Pericardium fibroblast (primary cell): ENCODE measurements at places on chromosomes 11 and 22. TPM values are rescaled to one million over a fixed set of nuclear protein-coding genes. Genes with fewer than 3 reads are reported as not detected.

The CLTCL1 gene
- total RNA-seq: 5.6 and 11.8 TPM in 2 replicates

The RAG1 gene
- total RNA-seq: 0.12 and 0.43 TPM in 2 replicates

The ZBTB16 gene
- 40.0 and 49.4 TPM in 2 replicates for total RNA-seq

The CCND1 gene
- total RNA-seq: 57.2 and 64.0 TPM in 2 replicates

The RTN4RL2 gene
- total RNA-seq: 2.1 and 10.6 TPM in 2 replicates

The CRYBB2 gene
- total RNA-seq: not detected in 2 replicates

The GPR83 gene
- total RNA-seq: not detected in 2 replicates

The OR10A2 gene
- total RNA-seq: not detected in 2 replicates

The EED gene
- total RNA-seq: 10.0 and 11.2 TPM in 2 replicates

The SPINDOC gene
- total RNA-seq: 17.3 and 29.2 TPM in 2 replicates

The CDKN1C gene
- total RNA-seq: 123 and 309 TPM in 2 replicates

The KRTAP5-2 gene
- not detected in 2 replicates for total RNA-seq

The DMC1 gene
- 0.23 and 1.7 TPM in 2 replicates for total RNA-seq

The CD3E gene
- not detected in 2 replicates for total RNA-seq

The MFNG gene
- not detected in 2 replicates for total RNA-seq

The ARHGEF17 gene
- 23.9 and 40.4 TPM in 2 replicates for total RNA-seq

The C22orf15 gene
- 0.77 and 1.1 TPM in 2 replicates for total RNA-seq

The BIRC3 gene
- total RNA-seq: under 0.01 and 0.12 TPM in 2 replicates

The CTTN gene
- total RNA-seq: 207 and 293 TPM in 2 replicates

The DTX4 gene
- total RNA-seq: 10.0 and 15.8 TPM in 2 replicates
